CD4-positive, alpha-beta memory T cell (primary cell): ENCODE measurements at places on chromosomes 7 and 10. TPM values are rescaled to one million over a fixed set of nuclear protein-coding genes. Genes with fewer than 3 reads are reported as not detected.
A peak's percentile ranks its signal among the peaks of the same experiment; 100 is the strongest.

DNA sequence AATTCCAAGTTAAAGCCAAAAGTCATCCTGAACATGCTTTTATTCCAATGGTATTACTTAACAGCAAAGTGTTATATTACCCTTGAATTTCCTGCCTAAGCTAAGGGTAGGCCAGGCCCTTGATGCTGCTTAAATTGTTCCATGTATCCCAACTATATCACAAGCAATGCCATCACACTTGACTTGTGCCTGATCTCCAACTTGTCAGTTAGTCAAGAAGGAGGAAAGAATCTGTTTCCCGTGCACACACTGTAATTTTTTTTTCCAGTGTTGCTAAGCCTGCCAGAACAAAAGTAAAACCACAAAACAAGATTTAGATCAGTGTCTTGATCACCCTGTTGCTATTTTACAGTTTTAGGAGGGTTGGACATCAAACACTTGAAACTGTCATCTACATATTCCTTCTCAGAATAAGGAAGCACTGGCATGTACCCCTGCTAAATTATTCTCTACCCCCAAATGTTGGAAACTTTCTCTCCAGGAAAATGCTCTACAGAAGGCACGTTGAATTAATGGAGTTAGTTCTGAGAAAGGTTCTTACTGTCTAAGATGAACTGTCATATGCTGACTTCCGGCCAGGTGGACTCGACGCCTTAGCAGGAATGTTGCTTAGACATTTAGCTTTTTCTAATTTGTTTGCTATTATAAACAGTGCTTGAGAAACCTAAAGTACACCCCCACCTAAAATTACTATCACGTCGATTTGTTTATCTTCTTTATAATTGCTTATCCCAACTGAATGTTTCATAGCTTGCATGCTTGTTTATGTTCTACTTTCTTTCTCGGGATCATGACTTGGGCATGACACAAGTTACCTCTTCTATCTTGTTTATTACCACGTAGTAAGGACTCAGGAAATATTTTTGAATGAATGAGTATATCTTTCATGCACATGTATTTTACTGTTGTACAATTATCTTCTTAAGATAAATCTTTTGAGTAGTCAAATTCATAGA, 105.5 kb upstream of the ZNF438 start:
- no peak overlapping the region for H3K27ac ChIP-seq
- no peak overlapping the region for H3K4me3 ChIP-seq
- peaks cover 37% of the 10 kb centered on the region for H3K4me1 ChIP-seq
- no peaks in the 10 kb centered on the region for H3K27me3 ChIP-seq
- no peak for DNase-seq

- DNase-seq: no peak
- H3K27ac ChIP-seq: no peak overlapping the region
- H3K27me3 ChIP-seq: no peaks in the 10 kb centered on the region
- no peaks in the 10 kb centered on the region for H3K36me3 ChIP-seq
- no peak overlapping the region for H3K4me3 ChIP-seq
- H3K4me1 ChIP-seq: no peaks in the 10 kb centered on the region
Observed at GRCh38 chr7:14385074-14385473, 395.6 kb upstream of the ETV1 start.

DNA sequence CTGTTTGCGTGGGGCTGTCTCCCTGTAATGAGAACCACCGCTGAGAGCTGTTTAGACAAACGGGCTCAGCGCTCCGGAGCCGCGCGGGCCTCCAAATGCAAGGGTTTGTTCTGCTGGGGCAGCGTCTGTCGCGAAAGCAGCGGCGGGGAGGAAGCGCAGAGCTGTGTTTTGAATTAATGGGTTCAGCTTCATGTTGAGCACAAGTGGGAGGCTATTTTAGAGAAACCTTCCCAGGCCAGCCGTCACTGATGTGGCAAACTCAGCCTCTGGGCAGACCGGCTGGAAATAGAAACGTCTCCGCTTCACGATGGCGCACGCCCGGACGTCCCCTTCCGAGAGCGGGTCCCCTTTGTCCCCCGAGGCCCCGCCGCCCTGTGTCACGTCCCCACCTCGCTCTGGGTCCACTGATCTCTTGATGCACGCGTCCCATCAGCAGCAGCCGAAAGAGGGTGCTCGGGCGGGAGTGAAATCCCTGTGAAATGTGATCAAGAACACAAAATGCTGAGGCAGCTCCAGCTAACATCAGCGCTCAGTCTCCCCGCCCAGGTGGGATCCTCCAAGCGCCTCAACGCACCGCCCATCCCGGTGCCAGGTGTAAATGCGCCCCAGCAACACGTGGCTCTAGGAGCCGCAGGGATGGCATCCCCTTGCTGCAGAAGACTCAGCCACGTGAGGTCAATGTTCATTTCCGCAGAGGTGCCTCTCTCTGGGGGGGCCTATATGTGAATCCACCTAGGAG, 44.9 kb downstream of the BAMBI start:
- no peaks in the 10 kb centered on the region for H3K4me1 ChIP-seq
- H3K27ac ChIP-seq: no peak overlapping the region
- no peaks in the 10 kb centered on the region for H3K36me3 ChIP-seq
- H3K27me3 ChIP-seq: peaks cover 5% of the 10 kb centered on the region

DNA sequence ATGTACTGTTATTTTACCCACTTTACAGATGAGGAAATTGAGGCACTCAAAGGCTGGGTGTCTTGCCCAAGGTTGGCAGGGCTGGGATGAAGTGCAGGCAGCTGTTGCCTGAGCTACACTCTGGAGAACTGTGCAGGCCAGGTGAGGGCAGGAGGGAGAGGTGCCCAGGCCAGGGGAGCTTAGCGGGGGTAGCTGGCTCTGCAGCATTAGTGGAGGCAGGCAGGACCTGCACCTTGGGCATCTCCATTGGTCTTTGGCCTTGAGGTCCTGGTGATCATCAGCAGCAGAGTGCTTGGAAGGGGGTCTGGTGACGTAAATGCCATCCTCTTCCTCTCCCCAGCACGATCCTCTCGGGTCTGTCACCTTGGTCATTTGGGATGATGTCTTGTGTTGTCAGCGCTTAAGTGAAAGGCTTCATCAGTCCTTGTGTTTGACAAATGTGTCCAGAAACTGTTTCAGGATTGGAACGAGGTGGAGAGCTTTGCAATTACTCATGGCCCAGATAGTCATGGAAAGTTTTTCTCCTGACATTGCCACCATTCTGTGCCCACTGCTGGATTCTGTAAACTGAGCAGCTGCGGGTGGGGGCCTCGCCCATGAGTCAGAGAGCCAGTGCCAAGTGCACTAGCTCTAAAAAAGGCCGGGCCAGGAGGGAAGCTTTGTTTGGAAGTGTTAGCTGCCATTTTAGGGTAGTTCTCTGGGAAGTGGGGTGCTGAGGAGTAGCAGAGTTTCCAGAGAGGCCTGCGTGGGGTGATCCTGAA, 47.6 kb downstream of the TSPAN15 start:
- no peak overlapping the region for H3K27ac ChIP-seq
- peaks cover 12% of the 10 kb centered on the region for H3K4me1 ChIP-seq
- DNase-seq: no peak
- no peak overlapping the region for H3K4me3 ChIP-seq
- no peaks in the 10 kb centered on the region for H3K27me3 ChIP-seq

Gene LRRN3
- 41.5 TPM for total RNA-seq

GRCh38 chr7:18174996-18175395, 147.3 kb upstream of the PRPS1L1 start:
- H3K27ac ChIP-seq: no peak overlapping the region
- H3K36me3 ChIP-seq: no peaks in the 10 kb centered on the region
- no peak for DNase-seq
- no peak overlapping the region for H3K4me3 ChIP-seq

GRCh38 chr7:143487566-143487965, 9.9 kb downstream of the TAS2R41 start:
- no peak for DNase-seq
- H3K36me3 ChIP-seq: no peaks in the 10 kb centered on the region
- H3K4me1 ChIP-seq: peaks cover 8% of the 10 kb centered on the region

Gene PRSS37
- total RNA-seq: not detected

DNA sequence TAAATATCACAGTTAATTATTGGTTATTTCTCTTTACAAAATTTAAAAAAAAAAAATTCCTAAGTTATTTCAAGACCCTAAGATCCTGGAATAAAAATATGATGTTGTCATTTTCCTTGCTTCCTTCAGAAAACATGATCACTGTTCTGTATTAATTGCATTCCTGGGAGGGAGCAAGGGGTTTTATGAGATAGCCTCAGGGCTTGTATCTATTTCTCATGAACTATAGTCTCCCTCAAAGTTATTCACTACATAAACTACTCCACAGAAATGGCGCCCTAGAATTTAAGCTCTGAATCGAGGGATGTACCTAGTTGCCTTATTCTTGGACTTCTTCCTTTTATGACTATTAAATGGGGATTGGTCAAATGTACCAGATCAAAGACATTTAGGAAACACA, 170.3 kb downstream of the CHRM2 start:
- H3K27me3 ChIP-seq: no peaks in the 10 kb centered on the region
- H3K36me3 ChIP-seq: no peaks in the 10 kb centered on the region
- H3K27ac ChIP-seq: no peak overlapping the region
- no peak for DNase-seq
- no peak overlapping the region for H3K4me3 ChIP-seq

DNA sequence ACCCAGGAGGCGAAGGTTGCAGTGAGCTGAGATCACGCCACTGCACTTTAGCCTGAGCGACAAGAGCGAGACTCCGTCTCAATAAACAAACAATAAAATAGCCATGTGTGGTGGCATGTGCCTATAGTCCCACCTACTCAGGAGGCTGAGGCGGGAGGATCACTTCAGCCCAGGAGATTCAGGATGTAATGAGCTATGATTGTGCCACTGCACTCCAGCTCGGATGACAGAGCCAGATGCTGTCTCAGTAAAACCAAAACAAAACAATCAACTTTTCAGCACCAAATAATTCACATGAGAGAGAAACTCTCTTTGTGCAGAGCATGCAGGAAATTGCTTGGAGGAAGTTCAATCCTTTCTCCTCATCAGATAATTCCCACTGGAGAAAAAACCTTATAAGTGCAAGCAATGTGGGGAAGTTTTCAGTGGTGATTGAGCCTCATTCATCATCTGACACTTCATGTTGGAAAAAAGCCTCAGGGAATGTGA, 13.4 kb upstream of the FIS1 start:
- H3K27me3 ChIP-seq: no peaks in the 10 kb centered on the region
- no peaks in the 10 kb centered on the region for H3K4me1 ChIP-seq
- DNase-seq: no peak
- H3K27ac ChIP-seq: no peak overlapping the region
- H3K36me3 ChIP-seq: no peaks in the 10 kb centered on the region
- H3K4me3 ChIP-seq: no peak overlapping the region

- H3K4me3 ChIP-seq: no peak overlapping the region
- H3K27me3 ChIP-seq: no peaks in the 10 kb centered on the region
- no peaks in the 10 kb centered on the region for H3K36me3 ChIP-seq
- H3K27ac ChIP-seq: no peak overlapping the region
- H3K4me1 ChIP-seq: peaks cover 16% of the 10 kb centered on the region
Observed at GRCh38 chr10:49307921-49308320, 9.0 kb downstream of the C10orf71 start.

DNA sequence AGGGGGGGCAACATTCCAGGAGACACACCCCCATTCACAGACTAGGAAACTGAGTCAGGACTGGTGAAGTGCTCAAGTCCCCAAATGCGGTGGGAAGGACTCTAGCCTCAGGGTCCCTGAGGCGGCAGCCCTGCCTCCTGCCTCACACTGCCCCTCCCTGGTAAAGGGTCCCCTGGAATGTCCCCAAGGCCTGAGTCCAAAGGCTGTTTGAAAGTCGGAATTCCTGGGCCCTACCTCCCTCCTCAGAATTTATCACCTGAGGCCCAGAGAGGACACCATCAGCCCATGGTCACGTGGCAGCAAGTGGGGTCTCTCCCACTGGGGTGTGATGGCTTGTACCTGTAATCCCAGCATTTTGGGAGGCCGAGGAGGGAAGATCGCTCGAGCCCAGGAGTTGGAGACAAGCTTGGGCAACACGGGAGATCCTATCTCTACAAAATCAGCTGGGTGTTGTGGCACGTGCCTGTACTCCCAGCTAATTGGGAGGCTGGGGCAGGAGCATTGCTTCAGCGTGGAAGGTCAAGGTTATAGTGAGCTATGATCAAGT, 110.3 kb upstream of the TNRC18 start:
- H3K27ac ChIP-seq: peak overlapping the region; percentile 97
- no peak overlapping the region for H3K4me3 ChIP-seq
- H3K27me3 ChIP-seq: no peaks in the 10 kb centered on the region
- peaks cover 25% of the 10 kb centered on the region for H3K4me1 ChIP-seq

DNA sequence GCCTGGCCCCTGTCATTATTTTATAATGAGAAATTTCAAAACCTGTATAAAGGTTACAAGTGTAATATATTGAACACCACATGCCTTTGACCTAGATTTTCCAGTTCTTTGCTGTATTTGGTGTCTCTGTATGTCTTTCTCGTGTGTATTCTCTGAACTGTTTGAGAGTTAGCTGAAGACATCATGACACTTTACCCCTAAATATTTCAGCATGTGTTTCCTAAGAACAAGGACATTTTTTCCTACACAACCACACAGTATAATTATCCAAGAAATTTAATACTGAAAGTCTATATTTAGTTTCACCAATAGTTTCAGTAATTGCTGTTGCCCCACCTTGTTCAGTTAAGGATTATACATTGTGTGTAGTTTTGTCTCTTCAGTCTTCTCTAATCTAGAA, 14.8 kb downstream of the ZRANB1 start:
- no peaks in the 10 kb centered on the region for H3K27me3 ChIP-seq
- no peak overlapping the region for H3K4me3 ChIP-seq
- H3K36me3 ChIP-seq: no peaks in the 10 kb centered on the region
- H3K27ac ChIP-seq: no peak overlapping the region
- H3K4me1 ChIP-seq: peaks cover 7% of the 10 kb centered on the region
- DNase-seq: no peak

GRCh38 chr7:130154501-130155317, 50.5 kb downstream of the TMEM209 start:
- H3K36me3 ChIP-seq: no peaks in the 10 kb centered on the region
- no peaks in the 10 kb centered on the region for H3K27me3 ChIP-seq
- H3K4me3 ChIP-seq: no peak overlapping the region
- DNase-seq: no peak

DNA sequence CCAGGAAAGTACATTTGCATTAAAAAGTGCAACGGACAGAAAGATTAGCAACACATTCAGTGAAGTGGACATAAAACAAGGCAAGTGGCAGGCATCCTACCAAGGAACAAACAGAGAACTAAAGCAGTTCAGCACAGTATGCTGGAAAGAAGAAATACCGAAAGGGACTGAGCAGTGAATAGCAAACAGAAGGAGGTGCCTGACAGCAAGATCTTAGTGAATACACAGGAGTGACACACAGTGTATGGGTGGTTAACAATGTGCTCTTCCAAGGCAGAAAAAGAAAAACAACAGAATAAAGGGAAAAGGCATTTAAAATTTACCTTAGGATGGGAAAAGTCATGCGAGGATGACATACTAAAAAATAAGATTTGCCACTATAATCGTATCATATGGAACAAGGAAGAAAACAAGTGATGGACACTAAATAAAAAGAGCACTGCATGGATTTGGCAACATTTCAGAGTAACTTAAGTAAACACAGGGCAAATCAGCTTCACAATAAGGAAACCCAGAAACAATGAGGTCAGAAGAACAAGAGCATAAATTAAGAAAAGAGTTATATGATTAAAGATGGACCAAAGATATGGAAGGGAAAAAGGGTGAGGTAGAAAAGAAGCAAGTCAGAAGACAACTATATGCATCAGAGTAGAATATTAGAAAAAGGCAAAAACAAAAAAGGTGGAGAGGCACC, 29.5 kb downstream of the MEST start:
- DNase-seq: no peak
- H3K4me3 ChIP-seq: no peak overlapping the region
- no peaks in the 10 kb centered on the region for H3K27me3 ChIP-seq
- H3K4me1 ChIP-seq: no peaks in the 10 kb centered on the region
- H3K27ac ChIP-seq: no peak overlapping the region
- no peaks in the 10 kb centered on the region for H3K36me3 ChIP-seq
